ENCODE measurements at places on chromosomes 6 and 20. TPM values are rescaled to one million over a fixed set of nuclear protein-coding genes. Genes with fewer than 3 reads are reported as not detected.

MRAP2 gene
- 4.7 TPM for total RNA-seq

DEFB132 gene
- not detected for total RNA-seq

MEI4 gene
- total RNA-seq = 0.23 TPM

IRF4 gene
- total RNA-seq = 2.1 TPM

CLDN20 gene
- not detected for total RNA-seq

MDFI gene
- 38.5 TPM for total RNA-seq

Measured in H1 (cell line).